Cerebellar nuclear complex (tissue), 1 donor: ENCODE measurements at places on chromosomes 4 and X.

- no peak for DNase-seq
Observed at GRCh38 chrX:70998411-70999027, 67.6 kb upstream of the SLC7A3 start.

- no peak for DNase-seq
Observed at GRCh38 chrX:82813671-82814078, 694.4 kb upstream of the POU3F4 start.

- no peak for DNase-seq
Observed at GRCh38 chr4:57318703-57319102, 208.5 kb upstream of the IGFBP7 start.

GRCh38 chr4:52372747-52373146, 286.4 kb downstream of the USP46 start:
- no peak for DNase-seq

DNA sequence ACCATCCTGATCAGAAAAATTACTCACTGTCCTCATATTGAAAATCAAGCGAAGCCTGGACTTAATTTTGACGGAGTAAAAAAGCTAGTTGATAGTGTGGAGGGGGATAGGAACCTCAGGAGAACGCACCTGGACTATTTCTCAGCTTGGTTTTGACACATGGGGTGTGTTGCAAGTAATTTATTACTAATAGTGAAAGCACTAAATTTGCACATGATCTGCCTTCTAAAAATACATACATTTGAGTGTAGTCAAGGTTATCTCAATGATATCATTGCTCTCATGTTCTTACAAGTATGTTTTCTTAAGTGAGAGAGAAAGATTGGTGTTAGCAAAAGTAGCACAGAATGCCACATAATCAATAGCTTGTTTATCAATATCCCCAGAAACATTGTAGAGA, 29.5 kb downstream of the LRIT3 start:
- DNase-seq = no peak

GRCh38 chr4:151100531-151100930, 1.1 kb downstream of the RPS3A start:
- no peak for DNase-seq

GRCh38 chrX:50913520-50913919, 3.0 kb downstream of the BMP15 start:
- DNase-seq = no peak

DNA sequence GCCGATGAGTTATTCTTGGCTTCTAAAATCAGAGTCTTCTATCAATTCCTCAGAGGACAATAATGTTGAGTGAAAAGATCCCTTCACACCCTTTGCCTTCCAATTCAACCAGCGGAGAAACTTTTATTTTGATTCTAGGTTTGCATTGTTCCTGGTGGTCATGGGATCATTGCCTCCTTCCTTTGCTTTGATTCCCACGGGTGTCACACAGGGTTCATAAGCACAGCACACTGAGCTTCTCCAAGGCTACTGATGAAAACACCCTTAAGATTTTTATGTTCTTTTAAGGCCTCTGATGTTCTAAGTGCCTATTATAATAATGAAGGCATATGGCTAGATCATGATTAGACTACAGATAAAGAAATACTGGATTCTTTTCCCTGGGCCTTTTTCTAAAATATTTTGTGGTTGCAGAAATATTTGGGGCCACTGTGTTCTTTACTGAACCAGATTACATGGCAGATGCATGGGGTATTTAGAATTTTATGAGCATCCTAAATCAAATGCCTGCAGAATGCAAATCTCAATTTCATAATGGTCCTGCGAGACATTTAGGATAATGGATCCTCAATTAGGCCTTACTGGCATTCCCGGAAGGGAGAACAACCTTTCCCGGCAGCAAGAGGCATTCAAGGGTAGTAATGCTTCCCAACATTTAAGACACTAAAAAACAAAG, 43.9 kb upstream of the FGFBP2 start:
- no peak for DNase-seq

DNA sequence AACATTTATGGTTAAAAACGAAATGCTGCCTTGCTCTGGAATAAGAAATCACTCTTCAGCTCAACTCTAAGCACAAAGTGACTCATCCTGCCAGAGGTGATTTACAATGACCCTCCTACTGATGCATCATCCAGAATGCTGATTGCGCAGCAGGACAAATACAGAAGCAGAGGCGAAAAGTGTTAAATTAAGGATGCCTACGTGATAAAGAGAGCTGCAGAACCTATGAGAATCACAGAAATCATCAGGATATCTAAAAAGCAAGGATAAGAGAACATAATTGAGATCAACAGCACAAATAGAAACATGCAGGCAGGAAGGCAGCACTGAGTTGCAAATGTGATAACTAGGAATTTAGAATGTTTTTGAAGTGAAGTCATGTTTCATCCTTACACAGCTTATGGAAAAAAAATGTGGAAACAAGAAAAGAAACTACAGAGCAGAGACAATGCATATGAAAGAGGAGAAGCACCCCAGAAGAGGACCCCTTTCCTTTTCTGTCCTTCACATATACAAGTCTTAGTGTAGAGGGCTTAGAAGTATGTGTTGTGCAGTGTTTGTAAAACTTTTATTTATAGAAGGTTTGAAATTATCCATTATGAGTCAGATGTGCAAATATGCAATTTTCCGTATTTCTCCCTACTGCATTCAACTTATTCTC, 188.4 kb downstream of the SLC7A11 start:
- no peak for DNase-seq

DNA sequence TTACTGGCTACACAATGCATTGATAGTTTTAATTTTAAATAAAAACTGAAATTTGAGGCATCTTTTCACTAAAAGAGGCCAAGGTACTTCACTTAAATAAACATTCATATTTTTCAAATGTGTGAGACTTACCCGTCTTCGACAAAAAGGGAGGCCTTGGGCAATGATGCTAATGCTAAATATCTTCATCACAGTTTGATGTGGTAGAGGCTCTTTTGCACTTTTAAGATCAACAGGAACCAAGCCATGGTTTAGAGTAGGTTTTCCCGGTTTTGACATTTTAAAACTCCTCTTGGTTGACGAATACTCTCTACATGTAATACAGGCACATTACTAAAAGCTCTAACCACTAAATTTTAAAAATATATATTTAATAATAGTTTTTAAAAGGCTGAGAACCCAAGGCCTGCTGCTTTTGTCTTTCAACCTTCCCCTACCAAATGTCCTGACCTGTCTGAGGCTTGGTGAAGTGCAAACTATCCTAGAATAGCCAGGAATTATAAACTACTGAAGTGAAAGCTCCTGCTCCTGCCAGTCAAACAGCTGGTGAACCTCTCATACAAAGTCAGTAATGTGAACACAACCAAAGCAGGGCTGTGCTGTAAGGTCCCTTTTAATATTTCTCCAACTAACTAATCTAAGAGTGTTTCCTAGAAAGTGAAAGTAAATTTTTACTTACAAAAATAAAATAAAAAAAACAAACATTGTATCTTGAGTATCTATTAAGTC, 153.7 kb downstream of the FBXW7 start:
- no peak for DNase-seq

GRCh38 chr4:118099106-118099505, 64.8 kb downstream of the NDST3 start:
- no peak for DNase-seq

GRCh38 chr4:1511441-1512041, 105.3 kb upstream of the NKX1-1 start:
- DNase-seq = no peak

- DNase-seq = no peak
Observed at GRCh38 chr4:71004281-71004851, 10.9 kb downstream of the DCK start.

GRCh38 chr4:102447413-102447812, 53.7 kb upstream of the NFKB1 start:
- DNase-seq = no peak

- DNase-seq = no peak
Observed at GRCh38 chr4:128457726-128458125, 170.1 kb upstream of the PGRMC2 start.

GRCh38 chrX:16882169-16882568, 12.0 kb upstream of the RBBP7 start:
- no peak for DNase-seq

- DNase-seq = no peak
Observed at GRCh38 chr4:2364654-2365053, 53.8 kb downstream of the ZFYVE28 start.

GRCh38 chrX:41863343-41864203, 59.8 kb downstream of the CASK start:
- DNase-seq = no peak

DNA sequence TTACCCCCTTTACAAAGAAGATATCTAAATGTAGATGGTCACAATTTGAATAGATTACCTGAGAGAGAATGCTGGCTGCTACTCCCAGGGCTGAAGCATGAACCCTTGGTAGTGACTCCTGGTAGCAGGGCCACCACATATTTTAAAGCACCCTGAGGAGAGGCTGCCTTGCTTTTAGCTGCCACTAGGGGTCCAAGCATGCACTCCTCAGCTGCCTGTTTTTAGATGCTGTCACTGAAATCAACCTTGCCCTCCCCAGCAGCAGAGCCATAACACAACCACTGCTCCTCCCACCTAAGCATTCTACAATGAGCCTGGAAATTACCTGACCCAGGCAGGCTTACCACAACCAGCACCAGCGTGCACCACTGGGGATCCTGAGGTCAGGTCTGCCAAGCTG, 850.9 kb downstream of the FAM133A start:
- DNase-seq = no peak

DNA sequence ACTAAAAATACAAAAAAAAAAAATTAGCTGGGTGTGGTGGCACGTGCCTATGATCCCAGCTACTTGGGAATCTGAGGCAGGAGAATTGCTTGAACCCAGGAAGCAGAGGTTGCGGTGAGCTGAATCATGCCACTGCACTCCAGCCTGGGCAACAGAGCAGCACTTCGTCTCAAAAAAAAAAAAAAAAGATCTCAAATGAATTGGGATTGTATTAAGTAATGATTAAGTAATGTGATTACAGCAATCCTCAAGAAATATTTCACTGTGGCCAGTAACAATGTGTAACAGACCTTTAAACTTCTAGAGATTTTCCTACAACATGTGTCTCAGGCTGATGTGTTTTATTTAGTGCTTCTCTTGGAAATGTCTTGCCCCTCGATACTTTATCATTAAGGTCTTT, 46.8 kb downstream of the PKD2 start:
- no peak for DNase-seq

DNA sequence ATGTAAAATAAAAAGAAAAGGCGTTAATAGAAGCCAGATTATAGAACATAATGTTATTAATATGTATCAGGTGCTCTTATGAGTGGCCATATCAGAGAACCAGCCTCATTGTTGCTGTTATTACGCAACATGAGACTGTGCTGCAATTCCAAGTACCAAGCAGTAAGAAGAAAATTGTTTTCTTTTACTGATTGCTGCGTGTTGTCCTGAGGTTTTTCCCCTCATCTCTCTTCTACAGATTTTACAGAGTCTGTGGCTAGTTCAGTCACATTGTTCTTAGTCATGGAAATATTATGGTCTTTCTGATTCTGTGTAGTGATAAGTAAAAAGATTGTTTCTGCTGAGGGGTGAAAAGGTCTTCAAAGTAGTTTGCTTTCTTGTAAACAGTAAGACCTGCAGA, 55.9 kb downstream of the NPNT start:
- no peak for DNase-seq

GRCh38 chrX:101383679-101384205, 2.2 kb downstream of the BTK start:
- no peak for DNase-seq

DNA sequence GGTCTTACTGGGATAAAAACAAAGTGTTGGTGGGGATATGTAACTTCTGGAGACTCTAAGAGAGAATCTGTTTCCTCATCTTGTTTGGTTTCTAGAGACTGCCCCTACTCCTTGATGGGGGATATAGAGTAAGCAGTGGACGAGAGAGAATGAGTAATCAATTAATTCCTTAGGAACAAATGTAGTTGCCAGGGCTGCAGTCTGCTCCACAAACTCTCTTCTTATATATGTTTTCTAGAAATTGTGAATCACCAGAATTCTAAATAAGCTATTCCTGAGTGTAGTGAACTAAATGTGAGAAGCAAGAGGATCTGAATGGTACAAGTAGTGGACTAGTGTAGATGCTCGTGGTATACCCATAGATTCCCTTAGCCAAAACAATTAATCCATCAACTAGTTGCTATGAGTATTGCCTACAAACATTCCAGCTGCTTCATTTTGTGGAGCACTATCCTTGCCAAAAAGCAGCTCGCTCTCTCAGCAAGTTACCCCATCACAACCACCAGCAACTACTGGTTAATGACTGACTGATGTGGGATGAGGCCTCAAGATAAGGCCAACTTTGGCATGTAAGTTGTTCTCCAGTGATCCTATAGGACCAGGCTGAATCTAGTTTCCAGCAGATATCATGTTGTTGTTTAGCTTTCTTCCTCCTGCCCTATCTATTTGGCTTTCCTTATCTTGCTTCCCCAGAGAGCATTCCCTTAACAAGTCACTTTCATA, 273.0 kb downstream of the SLC7A11 start:
- DNase-seq = no peak

DNA sequence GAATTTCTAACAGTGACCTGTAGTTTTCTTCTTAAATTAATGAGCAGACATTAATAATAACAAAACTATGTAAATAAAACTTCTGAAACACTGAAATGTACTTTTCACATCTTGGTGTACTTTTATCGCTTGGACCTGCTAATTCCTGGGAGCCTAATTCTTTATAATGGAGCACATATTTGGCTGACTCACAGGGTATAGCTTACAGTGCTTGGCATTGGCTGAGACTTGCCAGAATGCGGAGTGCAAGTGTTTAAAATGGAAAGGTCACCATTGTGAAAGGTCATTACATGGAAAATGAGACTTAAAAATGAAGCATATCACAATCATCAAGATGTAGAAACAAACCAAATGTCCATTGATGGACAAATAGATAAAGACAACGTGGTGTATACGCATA, 137.3 kb upstream of the PDLIM3 start:
- DNase-seq = no peak

DNA sequence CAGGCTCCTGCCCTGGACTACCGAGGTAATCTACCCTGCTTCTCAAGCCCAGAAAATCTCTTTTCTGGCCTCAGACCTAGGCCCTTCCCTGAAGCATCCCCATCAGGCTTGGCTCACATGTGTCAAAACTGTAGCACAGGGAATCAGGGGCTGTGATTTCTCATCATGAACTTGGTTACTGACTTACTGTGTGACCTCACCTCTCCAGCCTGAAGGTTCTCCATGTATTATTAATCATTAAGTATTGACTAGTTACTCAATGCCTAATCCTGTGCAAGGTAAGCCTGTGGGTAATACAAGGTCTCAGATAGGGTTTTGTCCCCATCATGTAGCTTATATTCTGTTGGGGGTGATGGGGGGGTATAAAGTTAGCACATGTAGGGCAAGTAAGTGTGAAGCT, 6.8 kb downstream of the SRPX2 start:
- no peak for DNase-seq
